Activated gamma-delta T cell treated with anti-CD3 and anti-CD28 coated beads, Interleukin-2, amount 50 U/mL, for 16 hours (primary cell): ENCODE measurements at places on chromosomes 3 and 15.

- no peak for DNase-seq
These were observed 63.0 kb upstream of the TIMP4 start for GRCh38 chr3:12221663-12222062.

DNA sequence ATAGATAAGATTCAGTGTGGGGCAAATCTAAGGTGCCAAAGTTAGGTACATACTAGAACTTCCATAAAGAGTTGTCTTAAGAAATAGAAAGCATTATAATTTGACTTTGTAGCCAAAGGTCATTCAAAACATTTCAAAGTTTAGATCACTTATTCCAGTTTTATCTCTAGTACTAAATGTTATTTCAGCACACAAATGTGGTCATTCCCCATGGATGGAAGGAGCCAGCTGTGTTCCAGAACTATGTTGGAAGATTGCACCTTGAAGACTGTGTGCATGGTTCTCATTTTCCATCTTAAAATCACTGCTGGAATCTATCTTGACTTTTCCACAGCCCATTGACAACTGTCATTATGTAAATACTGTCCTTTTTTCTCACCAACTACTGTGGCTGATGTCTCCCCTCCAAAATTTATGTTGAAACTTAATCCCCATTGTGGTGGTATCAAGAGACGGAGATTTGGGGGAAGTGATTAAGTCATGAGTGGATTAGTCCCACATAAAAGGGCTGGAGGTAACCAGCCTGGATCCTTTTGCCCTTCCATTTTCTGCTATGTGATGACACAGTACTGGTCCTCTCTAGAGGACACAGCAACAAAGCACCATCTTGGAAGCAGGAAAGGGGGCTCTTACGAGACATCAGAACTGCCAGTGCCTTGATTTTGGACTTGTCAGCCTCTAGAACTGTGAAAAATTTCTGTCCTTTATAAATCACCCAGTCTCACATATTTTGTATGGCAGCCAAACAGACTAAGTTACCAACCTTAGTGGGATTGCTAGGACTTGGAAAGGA is 24.0 kb downstream of the TGFBR2 start:
- no peak for DNase-seq

DNA sequence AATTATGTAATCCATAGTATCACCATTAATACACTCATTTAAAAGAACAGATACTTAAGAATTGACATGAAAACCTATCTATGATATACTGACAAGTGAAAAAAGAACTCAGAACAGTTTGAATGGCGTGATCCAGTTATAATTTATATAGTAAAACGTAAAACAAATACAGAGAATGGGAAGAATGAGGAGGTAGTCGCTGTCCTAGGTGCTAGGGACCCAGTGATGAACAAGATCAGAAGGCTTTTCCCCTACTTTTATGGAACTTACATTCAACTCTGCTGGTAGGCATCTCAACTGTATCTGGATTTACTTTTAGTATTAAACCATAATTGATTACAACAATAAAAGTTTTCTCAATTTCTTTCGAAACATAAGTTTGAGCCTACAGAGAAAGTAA is 31.8 kb downstream of the GSK3B start:
- DNase-seq = no peak

DNA sequence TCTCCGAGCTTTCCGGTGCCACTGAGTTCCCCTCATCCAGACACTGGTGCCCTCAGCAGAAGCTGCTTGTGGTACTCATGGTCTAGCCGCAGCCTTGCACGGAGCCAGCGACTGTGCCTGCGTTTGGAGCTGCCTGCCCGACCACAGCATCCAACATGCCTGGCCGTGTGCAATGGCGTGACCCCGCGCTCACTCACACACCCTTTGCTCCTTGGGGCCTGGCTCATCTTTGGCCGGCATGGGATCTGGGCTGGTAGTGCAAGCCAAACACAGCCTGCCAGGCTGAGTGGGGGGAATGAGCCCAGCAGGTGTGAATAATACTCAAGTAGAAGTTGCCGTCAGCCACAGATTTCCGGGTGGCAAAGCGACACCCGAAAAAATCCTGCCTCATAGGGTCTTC is 1178.7 kb upstream of the GBE1 start:
- DNase-seq = no peak

DNA sequence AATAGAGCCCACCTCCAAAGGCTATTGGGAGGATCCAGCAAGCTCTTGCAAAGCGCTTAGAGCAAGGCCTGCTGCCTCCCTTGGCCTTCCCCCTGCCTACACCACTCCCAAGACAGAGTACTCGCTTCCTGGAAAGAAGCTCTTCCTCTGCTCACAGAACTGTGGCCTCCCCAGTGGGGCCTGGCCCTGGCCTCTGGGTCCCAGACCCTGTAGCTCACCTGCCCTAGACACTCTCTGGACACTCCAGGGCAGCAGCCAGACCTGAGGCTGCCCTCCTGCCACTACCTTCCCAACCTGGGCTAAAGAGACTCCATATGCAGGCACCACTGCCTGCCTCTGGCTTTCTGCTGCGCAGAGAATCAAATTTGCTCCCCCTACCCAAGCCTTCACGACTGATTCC is 49.9 kb downstream of the GRIP2 start:
- no peak for DNase-seq

- no peak for DNase-seq
These were observed 26.6 kb downstream of the SEC61A1 start for GRCh38 chr3:128078875-128079274.

DNA sequence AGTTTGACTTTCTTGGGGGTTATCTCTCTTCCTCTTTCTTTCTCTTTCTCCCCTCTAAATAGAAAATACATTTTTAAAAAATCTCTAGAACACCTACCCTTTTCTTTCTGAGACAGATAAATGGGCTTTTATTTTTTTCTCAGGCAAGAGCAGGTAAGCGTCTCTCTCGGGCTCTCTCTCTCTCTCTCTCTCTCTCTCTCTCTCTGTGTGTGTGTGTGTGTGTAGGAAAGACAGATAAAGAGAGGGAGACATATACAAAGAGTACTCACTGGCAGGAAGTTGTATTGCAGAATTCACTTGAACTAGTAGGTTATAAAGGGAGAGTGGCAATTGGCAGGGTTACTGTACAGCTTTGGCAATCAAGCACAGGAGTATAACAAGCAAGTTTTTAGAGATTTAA is 118.1 kb upstream of the LSAMP start:
- no peak for DNase-seq

DNA sequence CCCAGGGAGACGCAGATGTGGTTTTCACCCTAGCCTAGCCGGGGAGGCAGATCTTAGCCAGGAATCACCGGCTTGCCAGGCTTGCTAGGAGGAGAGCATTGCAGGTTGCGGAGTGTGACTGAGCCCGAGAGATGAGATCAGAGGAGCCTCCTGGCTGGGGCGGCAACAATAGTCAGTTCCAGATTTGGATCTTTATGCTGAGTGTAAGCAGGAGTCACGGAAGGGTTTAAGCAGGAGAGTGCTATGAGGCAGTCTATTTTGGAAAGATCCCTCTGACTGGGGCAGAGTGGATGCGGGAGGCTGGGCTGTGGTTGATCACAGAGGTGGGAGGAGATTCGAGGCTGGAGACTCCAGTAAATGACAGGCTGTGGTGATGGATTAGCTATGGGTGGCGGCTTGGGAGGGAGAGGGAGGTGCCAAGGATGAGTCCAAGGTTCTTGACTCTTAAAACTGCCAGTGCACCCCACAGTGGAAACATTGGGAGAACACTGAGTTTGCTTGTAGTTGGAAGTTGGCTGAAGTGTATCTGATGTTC is 10.4 kb upstream of the BAHD1 start:
- no peak for DNase-seq

DNA sequence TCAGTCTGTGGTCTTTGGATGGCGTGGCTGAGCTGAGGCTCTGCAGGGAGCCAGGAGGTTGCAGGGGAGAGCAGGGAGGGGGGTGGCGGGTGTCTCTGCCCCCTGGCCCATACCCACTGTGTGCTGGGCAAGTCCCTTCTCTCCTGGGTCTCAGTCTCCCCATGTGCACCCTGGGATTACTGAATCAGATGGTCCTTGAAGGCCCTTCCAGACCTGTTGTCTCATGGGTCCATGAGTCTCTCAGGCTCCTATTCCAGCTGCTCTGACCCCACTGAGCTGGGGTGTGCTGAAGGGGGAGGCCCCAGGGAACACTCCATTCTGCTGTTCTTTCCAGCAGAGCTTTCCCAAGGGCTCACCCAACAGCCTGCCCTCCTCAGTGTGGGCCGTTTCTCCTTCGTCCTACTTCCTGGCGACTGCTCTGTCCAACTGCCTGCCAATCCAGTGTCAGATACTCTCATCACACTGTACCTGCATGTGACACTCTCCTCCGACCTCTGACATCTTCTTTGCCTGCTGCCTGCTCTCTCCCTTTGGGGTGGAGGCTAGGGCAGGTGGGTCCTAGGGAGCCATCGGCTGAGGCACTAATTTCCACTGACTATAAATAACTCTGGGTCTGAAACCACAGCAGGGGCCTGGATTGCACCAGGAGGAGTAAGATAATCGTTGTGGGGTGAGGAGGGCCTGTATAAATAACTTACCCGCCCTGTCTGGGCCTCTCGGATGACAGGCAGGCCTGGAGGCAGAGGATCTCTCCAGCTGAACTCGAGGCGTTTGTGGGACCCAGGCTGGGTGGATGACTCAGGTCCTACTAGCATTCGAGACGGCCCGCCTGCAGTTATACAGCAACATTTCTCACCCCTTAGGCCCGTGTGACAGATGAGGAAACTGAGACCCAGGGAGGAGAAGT is 67.1 kb downstream of the ATP2B2 start:
- no peak for DNase-seq

GRCh38 chr15:80915472-80915871 is 74.1 kb downstream of the MESD start:
- DNase-seq = no peak

DNA sequence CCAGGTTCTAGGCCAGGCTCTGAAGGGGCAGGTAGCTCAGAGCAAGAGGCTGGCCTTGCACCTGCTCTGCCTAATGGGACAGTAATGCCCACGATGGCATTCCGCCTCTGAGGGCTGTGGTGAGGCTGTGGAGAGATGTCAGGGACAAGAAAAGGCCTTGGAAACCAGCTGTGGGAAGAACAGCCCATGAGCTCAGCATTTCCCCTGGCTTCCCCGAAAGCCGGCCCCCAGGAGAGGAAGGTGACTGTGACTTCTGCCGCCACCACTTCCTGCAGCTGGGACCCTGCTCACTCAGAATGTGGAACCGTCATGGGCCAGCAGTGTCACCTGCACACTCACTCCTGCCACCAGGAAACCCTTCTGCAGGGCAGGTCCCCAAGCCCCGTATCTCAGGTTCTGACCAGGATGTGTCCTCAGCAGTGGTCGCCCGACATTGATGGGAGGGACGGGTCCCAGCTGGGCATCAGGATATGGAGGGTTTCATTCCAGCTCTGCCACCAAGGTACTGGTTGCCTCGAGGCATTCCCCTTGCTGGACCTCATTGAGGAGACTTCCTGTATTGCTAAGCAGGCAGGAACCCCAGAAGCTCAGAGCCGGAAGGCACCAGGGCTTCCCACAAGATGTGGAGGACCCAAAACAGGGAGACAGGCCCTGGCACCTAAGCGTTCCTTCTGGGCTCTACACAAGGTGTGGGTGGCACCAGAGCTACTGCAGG is 30.7 kb downstream of the SEMA7A start:
- peak; percentile 60 for DNase-seq

DNA sequence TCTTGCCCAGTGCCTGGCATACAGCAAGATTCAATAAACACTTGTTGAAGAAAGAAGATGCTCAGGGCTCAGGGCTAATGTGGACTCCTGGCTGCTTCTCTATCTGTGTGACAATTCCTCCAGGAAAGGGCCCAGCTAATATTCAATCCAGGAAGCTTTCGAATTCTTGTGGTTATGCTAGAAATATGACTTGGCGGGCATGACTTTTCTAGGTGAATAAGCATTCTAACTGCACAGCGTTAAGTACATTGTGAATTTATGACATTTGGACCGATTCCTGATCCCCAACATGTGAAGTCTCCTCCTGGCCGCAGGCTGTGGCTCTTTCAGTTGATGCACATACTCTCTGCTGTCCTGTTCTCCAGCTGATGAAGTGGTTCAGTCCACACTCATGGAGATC is 117.0 kb downstream of the IMPG2 start:
- no peak for DNase-seq

GRCh38 chr15:70427167-70428120 is 329.7 kb upstream of the TLE3 start:
- no peak for DNase-seq

DNA sequence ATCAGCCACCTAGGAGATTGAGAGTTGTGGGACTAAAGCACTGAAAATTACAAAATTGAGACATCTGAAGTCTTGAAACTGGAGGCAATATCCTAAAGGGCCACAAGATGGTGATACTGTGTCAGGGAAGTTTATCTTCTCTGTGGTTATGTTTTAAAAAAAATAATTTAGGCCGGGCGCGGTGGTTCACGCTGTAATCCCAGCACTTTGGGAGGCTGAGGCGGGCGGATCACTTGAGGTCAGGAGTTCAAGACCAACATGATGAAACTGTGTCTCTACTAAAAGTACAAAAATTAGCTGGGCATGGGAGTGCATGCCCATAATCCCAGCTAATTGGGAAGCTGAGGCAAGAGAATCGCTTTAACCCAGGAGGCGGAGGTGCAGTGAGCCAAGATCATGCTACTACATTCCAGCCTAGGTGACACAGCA is 17.9 kb upstream of the NIT2 start:
- DNase-seq = peak; percentile 6

- DNase-seq = no peak
These were observed 555 bp downstream of the TM2D3 start for GRCh38 chr15:101651554-101652097.

- DNase-seq = no peak
These were observed 238.7 kb upstream of the EIF1B start for GRCh38 chr3:40070816-40071215.

GRCh38 chr15:50277370-50277769 is 11.8 kb upstream of the HDC start:
- DNase-seq = no peak

- no peak for DNase-seq
These were observed 5.6 kb upstream of the DGKG start for GRCh38 chr3:186367631-186368030.
